Stimulated activated CD8-positive, alpha-beta memory T cell treated with anti-CD3 and anti-CD28 coated beads, Interleukin-15, amount 100 ng/mL, for 1 hour (primary cell): ENCODE measurements at places on chromosomes 3 and 15.

DNA sequence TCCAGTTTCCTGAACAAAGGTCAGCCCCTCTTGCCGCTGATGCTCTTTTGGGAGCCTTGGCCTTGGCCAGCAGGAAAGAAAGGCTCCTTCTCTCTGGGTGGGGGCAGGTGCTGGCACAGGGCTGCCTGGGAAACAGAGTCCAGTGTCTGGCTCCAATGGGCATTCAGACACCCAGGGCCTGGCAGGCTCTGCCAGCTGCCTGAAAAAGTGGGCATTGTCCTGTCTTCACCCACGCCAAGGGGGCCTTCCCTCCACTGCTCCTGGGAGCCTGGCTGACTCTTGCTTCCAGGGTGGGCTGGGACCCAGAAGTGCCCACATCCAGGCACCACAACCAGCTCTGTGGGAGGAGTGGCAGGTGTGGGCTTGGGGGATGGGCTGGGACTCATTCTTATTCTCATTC is 62.7 kb downstream of the RHCG start:
- no peak for DNase-seq

- no peak for DNase-seq
Observed at GRCh38 chr3:30354972-30355371, 251.4 kb upstream of the TGFBR2 start.

GRCh38 chr3:154195620-154196356 is 74.6 kb downstream of the ARHGEF26 start:
- no peak for DNase-seq

DNA sequence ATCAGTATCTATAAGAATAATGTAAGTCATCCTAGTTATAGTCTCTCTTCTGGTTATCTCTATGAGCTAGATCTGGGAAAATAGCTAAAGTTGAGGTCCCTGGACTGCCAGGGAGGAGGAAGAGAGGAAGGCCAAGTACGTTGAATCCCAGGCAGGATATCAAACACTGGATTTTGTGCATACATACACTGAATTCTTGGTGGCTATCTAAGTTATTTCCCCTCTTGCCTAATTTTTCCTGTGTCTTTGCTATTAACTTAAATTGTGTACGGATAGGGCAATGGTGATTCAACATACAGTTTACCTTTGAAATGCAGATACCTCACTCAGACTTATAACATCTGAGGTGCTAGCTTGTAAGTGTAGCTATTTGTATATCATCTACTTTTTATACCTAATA is 27.2 kb downstream of the FBXO22 start:
- DNase-seq: no peak

- DNase-seq: no peak
Observed at GRCh38 chr3:35718921-35719320, 79.6 kb downstream of the ARPP21 start.

DNA sequence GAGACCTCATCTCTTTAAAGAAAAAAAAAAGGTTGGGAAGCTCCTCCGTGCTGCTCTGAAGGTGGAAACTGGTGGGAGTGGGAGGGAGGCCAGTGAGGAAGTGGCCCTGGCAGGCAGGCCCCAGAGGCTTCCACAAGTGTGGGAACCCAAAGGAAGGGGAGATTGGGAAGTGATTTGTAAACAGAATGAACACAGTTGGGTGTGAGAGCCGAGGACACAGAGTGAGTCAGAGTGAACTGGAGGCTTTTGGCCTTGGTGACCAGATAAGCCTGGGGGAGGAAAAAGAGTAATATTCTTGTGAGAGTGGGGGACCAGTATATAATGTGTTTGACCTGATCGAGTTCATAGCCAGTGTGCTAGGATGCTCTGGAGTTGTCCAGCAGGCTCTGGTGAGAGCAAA is 23.0 kb downstream of the MKRN2 start:
- no peak for DNase-seq

- no peak for DNase-seq
Observed at GRCh38 chr15:92797168-92798052, 102.7 kb upstream of the CHD2 start.

GRCh38 chr15:23422946-23423708 is 23.9 kb downstream of the GOLGA6L2 start:
- DNase-seq: no peak

DNA sequence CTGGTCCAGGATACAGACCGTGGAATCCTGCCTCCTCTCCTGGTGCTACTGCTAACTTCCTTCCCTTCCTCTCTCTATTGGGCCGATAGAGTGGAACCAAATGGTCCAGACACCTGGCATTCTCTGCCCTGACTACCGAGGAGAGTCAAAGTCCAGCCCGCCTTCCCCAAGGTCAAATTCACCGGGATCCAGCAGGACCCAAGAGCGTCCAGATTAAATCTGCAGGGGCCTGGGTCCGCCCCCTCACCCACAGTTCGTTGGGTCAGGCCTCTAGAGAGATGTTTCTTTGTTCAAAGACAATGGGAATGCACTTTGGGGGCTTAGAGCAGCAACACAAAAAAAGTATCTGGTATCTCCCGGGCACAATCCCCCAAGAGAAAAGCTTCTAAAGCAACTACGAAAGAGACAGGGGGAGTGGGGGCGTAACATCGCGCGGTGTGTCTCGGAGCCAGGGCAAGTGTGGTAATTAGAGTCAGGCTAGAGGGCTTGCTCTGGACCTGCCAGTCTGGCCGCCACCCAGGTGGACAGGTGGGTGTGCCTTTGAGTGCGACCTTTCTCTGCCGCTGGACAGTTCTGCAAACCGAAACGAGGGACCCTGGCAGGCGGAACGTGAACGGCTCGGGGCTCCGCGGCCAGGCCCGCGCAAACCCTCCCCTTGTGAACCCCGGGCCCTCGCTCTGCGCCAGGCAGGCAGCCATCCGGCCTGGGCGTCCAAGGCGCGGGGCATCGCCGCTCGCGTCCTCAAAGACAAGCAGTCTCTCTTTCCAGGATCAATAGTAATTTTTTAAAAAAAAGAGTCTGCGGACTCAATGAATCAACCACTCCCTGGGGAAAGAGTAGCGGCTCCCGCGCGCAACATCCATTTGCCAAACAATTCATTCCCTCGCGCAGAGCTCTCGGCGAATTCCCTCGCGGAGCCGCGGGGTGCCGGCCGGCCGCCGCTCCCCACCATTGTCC is 806 bp downstream of the KLHL25 start:
- DNase-seq: no peak

GRCh38 chr3:122409446-122409845 is 6.4 kb downstream of the WDR5B start:
- no peak for DNase-seq

DNA sequence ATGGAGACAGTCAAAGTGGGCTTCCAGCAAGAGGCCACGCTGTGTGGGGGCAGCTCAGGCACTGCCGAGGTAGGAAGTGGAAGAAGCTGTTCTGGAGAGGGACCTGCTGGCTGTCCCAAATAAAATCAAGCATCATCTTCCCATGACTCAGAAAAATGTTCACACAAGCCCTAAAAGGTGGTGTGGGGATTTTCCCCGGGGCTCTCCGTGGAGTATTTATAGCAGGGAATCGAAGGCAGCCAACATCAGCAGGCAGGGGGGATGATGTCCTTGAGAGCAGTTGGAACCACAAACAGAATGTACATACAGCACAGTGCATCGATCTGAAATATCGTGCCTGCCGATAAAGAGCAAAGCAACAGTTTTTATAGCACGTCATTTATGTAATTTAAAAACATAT is 27.6 kb downstream of the PRR23E start:
- DNase-seq: no peak

GRCh38 chr3:34650131-34650530 is 851.7 kb downstream of the PDCD6IP start:
- DNase-seq: no peak

DNA sequence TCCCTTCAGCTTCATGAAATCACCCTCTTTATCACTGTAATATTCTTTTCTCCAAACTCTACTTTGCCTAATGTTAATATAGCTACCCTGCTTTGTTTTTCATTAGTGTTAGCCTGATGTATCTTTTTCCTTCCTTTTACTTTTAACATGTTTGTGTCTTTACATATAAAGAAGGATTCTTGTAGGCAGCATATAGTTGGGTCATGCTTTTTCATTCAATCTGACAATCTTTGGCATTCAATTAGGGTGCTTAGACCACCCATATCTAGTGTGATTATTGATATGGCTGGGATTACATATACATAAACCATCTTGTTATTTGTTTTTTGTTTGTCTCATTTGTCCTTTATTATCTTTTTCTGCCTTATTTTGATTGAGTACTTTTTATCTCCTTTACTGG is 34.9 kb upstream of the HEG1 start:
- no peak for DNase-seq

GRCh38 chr15:90751300-90751825 is 34.2 kb downstream of the BLM start:
- DNase-seq: no peak

DNA sequence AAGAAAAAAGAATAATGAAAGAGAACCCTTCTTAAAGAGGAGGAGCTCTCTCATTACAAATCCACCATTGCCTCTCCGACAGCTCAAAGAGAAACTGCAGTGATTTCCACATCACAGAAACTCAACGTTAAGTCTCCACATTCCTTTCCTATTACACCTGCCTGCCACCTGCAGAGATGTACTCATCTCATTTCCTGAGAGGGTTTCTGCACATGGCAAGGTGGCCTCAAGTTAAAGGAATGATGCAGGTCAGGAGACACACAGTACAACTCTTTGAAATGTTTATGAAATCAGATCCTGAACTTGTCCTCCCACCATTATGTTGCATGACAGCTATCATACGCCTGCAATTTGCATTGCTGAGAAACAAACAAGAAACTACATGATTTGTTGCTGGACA is 458.4 kb upstream of the ADAMTS9 start:
- DNase-seq: no peak

GRCh38 chr3:177673112-177673914 is 476.0 kb upstream of the TBL1XR1 start:
- no peak for DNase-seq

GRCh38 chr3:195096484-195097330 is 174.3 kb downstream of the XXYLT1 start:
- DNase-seq: no peak

DNA sequence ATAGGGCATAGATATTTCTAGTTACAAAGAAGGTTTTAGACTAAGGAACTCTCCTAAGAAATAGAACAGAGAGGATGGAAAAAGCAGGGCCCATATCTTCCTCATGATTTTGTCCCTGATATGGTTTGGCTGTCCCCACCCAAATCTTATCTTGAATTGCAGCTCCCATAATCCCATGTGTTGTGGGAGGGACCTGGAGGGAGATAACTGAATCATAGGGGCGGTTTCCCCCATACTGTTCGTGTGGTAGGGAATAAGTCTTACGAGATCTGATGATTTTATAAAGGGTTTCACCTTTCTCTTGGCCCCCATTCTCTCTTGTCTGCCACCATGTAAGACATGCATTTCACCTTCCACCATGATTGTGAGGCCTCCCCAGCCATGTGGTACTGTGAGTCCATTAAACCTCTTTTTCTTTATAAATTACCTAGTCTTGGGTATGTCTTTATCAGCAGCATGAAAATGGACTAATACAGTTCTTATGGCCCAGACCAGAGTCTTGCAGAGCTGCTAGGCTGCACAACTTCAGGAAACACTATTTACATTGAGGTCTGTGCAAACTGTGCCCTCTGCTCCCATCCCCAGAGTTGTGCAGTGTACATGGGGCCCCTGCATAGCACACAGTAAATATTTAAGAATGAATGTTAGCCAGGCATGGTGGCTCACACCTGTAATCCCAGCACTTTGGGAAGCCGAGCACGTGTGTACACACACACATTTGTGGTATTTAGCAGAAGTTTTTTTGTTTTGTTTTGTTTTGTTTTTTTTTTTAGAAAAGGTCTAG is 20.3 kb upstream of the CA12 start:
- no peak for DNase-seq

DNA sequence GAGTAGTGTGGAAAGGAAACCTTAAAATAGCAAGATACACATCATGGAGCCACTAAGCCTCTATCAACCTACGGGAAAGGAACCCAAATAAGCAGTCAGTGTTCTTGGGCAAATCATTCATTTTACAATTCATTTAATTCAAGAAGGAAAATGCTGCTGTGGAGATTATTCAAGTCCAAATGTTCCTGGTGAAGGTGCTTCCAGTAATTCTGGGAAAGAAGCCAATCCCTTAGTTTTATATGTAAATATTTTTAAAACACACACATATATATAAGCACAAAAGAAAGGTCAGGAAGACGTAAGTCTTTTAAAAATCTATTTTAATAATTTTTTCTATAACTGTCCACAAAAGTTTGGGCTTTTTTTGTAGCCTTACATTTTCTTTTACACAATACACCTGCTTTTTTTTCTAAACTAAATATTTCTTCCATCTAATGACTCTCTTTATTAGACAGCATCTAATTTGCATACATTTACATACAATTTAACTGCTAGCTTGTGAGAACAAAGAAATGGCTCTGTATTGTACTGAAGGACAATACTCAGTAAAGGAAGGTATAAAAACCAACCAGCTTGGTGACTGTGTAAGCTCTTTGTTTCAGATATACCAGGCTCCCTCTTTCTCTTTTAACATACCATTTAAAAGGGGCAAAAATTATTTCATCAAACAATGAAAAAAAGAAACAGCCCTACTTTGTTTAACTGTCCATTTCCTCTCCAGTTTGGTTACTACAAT is 269.5 kb downstream of the ZBTB20 start:
- DNase-seq: no peak

GRCh38 chr3:39961230-39961629 is 151.8 kb downstream of the MYRIP start:
- no peak for DNase-seq

GRCh38 chr3:183129243-183129642 is 29.9 kb upstream of the MCCC1 start:
- DNase-seq: no peak

DNA sequence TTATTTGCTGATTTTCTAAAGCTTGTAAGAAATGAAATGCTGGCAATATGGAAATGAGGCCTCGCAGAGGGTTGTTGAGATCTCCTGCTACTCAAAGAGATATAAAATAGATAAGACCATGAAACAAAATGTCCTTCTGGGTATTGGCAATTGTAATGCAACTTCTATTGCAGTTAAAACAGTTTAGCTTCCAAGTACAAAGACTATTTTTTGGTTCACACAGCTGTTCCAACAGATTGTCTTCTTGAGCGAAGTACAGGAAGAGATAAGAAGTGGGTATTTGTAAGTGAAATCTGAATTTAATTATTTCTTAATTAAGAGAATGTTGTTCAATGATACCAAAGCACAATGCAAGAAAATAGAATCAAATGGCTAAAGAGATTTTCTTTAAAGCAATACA is 801.5 kb upstream of the GBE1 start:
- no peak for DNase-seq

- no peak for DNase-seq
Observed at GRCh38 chr3:39668420-39668819, 141.0 kb upstream of the MYRIP start.

GRCh38 chr15:82132096-82132495 is 86.3 kb upstream of the MEX3B start:
- DNase-seq: no peak

- DNase-seq: no peak
Observed at GRCh38 chr3:53754325-53754724, 91.9 kb downstream of the CHDH start.

- DNase-seq: no peak
Observed at GRCh38 chr15:80856809-80857377, 77.7 kb downstream of the CEMIP start.
